Activated T-helper 2 cell treated with anti-CD3 and anti-CD28 coated beads, Interferon-gamma antibody, Interleukin-2, Interleukin-4, amounts not matched to agents 10 μg/mL and 5 μg/mL and 100 μg/mL, durations not matched to agents 14 hours and 24 hours and 36 hours (primary cell): ENCODE measurements at places on chromosomes 2 and 18.

GRCh38 chr2:39024833-39025232, 96.0 kb downstream of the SOS1 start:
- H3K36me3 ChIP-seq: peaks cover 36% of the 10 kb centered on the region
- DNase-seq: no peak
- no peaks in the 10 kb centered on the region for H3K4me1 ChIP-seq
- no peak overlapping the region for H3K27ac ChIP-seq
- H3K27me3 ChIP-seq: no peaks in the 10 kb centered on the region

- no peak for DNase-seq
- no peak overlapping the region for H3K27ac ChIP-seq
- no peaks in the 10 kb centered on the region for H3K36me3 ChIP-seq
- no peaks in the 10 kb centered on the region for H3K4me1 ChIP-seq
- H3K4me3 ChIP-seq: no peak overlapping the region
Observed at GRCh38 chr2:147460155-147460554, 384.7 kb upstream of the ACVR2A start.

GRCh38 chr2:144424559-144425240, 95.2 kb downstream of the ZEB2 start:
- H3K36me3 ChIP-seq: peaks cover 64% of the 10 kb centered on the region
- H3K4me1 ChIP-seq: peaks cover 20% of the 10 kb centered on the region
- H3K27me3 ChIP-seq: no peaks in the 10 kb centered on the region
- peak overlapping the region; percentile 36 for H3K27ac ChIP-seq
- no peak overlapping the region for H3K4me3 ChIP-seq

- H3K4me1 ChIP-seq: no peaks in the 10 kb centered on the region
- DNase-seq: no peak
- no peaks in the 10 kb centered on the region for H3K36me3 ChIP-seq
- H3K4me3 ChIP-seq: no peak overlapping the region
Observed at GRCh38 chr2:150705767-150706166, 218.3 kb upstream of the RND3 start.

GRCh38 chr2:204049635-204050034, 113.1 kb downstream of the ICOS start:
- no peak overlapping the region for H3K27ac ChIP-seq
- H3K4me1 ChIP-seq: peaks cover 24% of the 10 kb centered on the region
- H3K36me3 ChIP-seq: no peaks in the 10 kb centered on the region
- peaks cover 33% of the 10 kb centered on the region for H3K27me3 ChIP-seq

GRCh38 chr2:154507186-154507585, 191.3 kb upstream of the KCNJ3 start:
- H3K27ac ChIP-seq: no peak overlapping the region
- no peaks in the 10 kb centered on the region for H3K4me1 ChIP-seq
- H3K36me3 ChIP-seq: no peaks in the 10 kb centered on the region
- no peak for DNase-seq

GRCh38 chr2:79638410-79638809, 125.6 kb downstream of the CTNNA2 start:
- no peak overlapping the region for H3K4me3 ChIP-seq
- H3K36me3 ChIP-seq: no peaks in the 10 kb centered on the region
- no peaks in the 10 kb centered on the region for H3K27me3 ChIP-seq
- H3K4me1 ChIP-seq: no peaks in the 10 kb centered on the region
- no peak overlapping the region for H3K27ac ChIP-seq
- no peak for DNase-seq

GRCh38 chr2:189066037-189066436, 91.9 kb downstream of the COL3A1 start:
- no peak overlapping the region for H3K27ac ChIP-seq
- no peak overlapping the region for H3K4me3 ChIP-seq
- no peaks in the 10 kb centered on the region for H3K36me3 ChIP-seq
- no peaks in the 10 kb centered on the region for H3K27me3 ChIP-seq
- no peak for DNase-seq
- no peaks in the 10 kb centered on the region for H3K4me1 ChIP-seq

DNA sequence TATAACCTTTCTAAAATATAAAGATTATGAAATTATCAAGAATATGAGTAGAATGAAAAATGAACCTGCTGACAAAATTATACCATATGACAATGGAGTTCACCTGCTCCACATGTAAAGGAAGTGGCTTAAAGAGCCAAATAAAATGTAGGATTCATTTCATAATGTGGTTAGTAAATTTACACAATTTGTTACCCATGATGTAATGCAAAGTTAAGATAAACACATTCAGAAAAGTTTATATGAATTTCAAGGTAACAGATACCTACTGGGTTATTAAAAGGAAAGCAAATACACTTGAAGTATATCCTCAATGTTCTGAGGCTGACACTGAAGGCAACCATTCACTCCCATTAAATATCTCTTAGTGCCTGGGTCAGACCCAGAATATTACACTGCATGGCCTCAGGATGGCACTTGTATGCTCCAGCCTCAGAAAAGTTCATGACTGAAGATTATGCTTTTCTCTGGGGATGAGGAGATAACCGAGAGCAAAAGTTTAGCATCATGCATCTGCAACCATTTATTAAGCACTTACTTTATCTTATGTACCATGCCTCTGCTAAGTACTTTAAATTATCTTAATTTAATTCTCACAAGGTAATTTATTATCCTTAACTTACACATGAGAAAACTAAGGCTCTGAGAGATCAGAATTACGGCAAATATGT, 6.2 kb downstream of the STRN start:
- no peaks in the 10 kb centered on the region for H3K27me3 ChIP-seq
- H3K36me3 ChIP-seq: peaks cover 19% of the 10 kb centered on the region
- H3K4me3 ChIP-seq: no peak overlapping the region

DNA sequence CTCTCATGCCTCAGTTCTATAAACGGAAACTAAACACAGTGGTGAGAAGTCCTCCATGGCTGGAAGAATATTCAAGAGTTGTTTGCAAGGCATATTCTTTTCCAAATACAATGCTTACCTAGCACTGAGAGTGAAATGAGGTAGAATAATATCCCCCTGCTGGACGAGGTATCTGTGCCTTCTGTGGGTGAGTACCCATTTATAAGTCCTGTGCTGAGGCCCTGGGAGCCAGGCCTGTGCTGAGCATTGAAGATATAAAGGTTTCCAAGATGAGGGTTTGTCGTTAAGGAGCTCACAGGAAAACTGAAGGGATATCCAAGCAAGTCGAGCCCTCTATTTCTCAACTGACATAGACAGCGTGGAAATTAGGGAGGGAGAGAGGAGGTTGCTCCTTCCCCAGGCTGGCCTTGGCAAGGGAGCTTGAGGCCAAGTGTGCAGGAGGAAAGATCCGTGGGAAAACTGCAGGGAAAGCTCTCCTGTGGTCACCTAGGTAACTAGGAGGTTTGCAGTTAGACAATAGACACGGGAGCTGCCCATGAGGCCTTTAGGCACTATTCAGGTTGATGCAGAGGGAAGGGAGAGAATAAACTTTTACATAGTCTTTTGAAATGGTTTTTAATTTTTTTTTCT, 17.6 kb downstream of the PTPRM start:
- H3K36me3 ChIP-seq: no peaks in the 10 kb centered on the region
- no peak overlapping the region for H3K4me3 ChIP-seq
- no peaks in the 10 kb centered on the region for H3K27me3 ChIP-seq
- no peak overlapping the region for H3K27ac ChIP-seq
- H3K4me1 ChIP-seq: no peaks in the 10 kb centered on the region
- DNase-seq: no peak

DNA sequence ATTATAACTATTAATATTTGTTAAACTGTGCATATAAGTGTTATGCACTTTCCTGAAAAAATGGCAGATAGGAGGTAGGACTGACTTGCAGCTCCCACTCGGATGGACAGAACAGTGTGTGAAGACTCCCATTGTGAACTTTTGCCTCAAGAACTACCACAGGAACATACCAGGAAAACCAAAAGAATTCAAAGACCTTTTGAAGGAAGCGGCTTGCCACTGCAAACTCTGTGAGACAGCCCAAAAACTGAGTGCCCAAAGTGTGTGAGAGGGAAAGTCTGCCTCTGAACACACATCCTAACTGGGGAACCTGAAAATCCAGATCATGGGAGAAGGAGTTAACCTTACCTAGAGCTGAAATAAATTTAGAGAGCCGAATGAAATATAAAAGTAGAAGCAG, 171.0 kb downstream of the ZBTB7C start:
- H3K27me3 ChIP-seq: peaks cover 56% of the 10 kb centered on the region
- H3K4me3 ChIP-seq: no peak overlapping the region
- peaks cover 5% of the 10 kb centered on the region for H3K4me1 ChIP-seq
- H3K36me3 ChIP-seq: no peaks in the 10 kb centered on the region

DNA sequence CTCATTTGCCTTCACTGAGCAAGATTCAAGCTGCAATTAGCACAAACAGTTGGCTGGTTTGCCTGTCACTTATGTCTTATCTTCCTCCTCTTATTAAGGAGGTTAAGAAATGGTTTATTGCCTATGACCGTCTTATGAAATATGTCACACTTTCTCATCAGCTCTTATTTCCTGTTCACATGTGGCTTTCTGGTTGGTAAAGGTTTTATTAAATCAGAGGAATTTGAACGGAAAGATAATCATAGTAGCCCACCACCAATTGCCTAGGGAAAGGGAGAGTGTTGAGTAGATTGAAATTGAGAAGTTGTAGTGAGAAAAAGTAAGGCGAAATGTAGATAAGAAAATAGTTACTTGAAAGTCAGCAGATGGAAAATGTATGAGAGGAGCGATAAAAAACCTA, 4.2 kb upstream of the IL1R1 start:
- peak overlapping the region; percentile 3 for H3K27ac ChIP-seq
- peaks cover 17% of the 10 kb centered on the region for H3K36me3 ChIP-seq
- H3K4me1 ChIP-seq: peaks cover 25% of the 10 kb centered on the region
- no peak overlapping the region for H3K4me3 ChIP-seq

GRCh38 chr2:8515864-8516533, 165.9 kb upstream of the ID2 start:
- no peak for DNase-seq
- H3K27ac ChIP-seq: peak overlapping the region; percentile 97
- peaks cover 32% of the 10 kb centered on the region for H3K36me3 ChIP-seq

DNA sequence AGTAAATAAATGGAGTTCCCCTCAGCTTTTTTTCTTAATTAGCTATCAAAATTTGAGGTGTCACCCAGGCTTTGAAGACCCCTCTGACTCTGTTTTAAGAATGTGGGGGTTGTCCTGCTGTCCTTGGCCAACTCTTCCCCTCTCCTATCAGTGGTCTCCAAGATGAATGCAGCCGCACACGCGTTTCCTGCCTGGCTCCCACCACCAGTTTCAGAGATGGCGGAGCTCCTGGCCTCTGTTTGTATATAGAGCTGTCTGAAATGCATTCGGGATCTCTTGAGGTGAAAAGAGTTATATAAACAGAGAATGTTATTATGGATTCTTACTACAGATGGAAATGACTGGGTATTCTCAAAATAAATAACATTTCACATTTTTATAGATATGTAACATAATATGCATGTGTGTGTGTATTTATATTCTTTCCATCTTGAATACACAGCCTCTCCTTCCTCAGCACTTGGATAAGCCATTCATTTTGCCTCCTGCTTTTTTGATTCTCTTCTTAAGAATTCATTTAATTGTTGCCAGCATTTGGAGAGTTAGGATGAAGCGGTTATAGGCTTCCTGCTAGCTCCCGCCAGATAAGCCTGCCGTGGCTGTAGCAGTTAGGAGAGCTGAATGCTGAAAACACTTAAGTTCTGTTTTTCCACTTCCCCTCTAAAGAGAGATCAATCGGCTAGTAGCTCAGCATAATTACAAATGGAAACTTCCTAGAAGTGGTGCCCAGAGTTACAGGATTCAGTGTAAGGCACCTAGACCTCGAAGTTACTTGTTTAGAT, 659.3 kb upstream of the FANCL start:
- no peak overlapping the region for H3K27ac ChIP-seq
- no peaks in the 10 kb centered on the region for H3K27me3 ChIP-seq
- no peaks in the 10 kb centered on the region for H3K36me3 ChIP-seq
- no peak for DNase-seq
- H3K4me1 ChIP-seq: no peaks in the 10 kb centered on the region

DNA sequence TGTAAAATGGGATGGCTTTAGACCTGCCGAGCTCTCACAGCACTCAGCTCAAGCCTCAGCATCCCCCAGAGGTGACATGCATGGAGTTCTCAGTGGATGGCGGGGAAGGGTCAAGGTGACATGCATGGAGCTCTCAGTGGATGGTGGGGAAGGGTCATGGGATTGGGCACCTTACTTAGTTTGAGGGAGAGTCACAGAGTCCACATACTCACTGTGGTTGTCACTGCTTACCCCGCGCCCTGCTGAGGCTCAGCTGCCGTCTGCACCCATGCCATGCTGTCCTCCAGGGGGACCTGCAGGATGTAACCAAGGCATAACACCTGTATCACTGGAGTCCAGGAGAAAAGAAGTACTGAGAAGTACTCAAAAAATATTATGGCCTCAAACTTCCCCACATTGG, 112.2 kb upstream of the TPO start:
- peaks cover 15% of the 10 kb centered on the region for H3K4me1 ChIP-seq
- no peak overlapping the region for H3K4me3 ChIP-seq
- no peak overlapping the region for H3K27ac ChIP-seq
- no peaks in the 10 kb centered on the region for H3K27me3 ChIP-seq

DNA sequence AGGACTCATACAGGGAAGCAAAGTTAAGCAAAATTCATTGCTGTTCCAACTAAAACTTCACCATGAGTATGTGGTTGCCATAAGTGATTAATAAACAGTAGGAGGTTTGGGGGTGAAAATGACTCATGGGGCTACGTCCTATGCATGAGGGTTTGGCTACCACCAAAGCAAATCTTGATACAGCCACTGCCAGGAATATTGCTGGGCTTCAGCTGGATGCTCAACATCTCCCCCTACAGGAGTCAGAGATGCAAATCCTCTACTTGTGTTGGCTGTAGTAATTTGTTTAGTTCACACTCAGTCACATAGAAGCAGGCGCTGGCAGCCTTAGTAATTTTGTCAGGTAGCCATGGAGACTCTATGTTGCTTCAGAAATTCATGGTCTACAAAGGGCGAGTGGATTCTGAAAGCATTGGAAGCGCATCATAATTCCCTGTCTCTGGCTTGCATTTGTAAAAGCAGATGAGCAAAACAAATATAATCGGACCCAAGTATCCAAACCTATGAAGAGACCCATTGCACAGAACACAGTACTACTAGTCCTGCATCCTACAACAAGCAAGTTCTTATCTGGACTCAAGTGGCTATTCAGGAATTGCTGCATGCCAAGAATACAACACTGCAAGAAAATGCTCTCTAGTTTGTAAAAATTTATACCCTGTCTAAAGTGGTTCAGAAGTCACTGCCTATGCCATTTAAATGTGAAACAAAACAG, 76.0 kb downstream of the CD28 start:
- H3K4me3 ChIP-seq: no peak overlapping the region
- H3K27me3 ChIP-seq: no peaks in the 10 kb centered on the region
- peak; percentile 53 for DNase-seq
- peaks cover 42% of the 10 kb centered on the region for H3K4me1 ChIP-seq

- no peak overlapping the region for H3K27ac ChIP-seq
- DNase-seq: no peak
- H3K4me3 ChIP-seq: no peak overlapping the region
- peaks cover 18% of the 10 kb centered on the region for H3K27me3 ChIP-seq
- no peaks in the 10 kb centered on the region for H3K36me3 ChIP-seq
- H3K4me1 ChIP-seq: no peaks in the 10 kb centered on the region
Observed at GRCh38 chr2:176536439-176537133, 267.3 kb downstream of the MTX2 start.

GRCh38 chr2:129891341-129892320, 87.8 kb upstream of the RAB6C start:
- no peaks in the 10 kb centered on the region for H3K27me3 ChIP-seq
- H3K4me3 ChIP-seq: no peak overlapping the region
- H3K27ac ChIP-seq: no peak overlapping the region
